ENCODE measurements at places on chromosomes 1 and 21.

DNA sequence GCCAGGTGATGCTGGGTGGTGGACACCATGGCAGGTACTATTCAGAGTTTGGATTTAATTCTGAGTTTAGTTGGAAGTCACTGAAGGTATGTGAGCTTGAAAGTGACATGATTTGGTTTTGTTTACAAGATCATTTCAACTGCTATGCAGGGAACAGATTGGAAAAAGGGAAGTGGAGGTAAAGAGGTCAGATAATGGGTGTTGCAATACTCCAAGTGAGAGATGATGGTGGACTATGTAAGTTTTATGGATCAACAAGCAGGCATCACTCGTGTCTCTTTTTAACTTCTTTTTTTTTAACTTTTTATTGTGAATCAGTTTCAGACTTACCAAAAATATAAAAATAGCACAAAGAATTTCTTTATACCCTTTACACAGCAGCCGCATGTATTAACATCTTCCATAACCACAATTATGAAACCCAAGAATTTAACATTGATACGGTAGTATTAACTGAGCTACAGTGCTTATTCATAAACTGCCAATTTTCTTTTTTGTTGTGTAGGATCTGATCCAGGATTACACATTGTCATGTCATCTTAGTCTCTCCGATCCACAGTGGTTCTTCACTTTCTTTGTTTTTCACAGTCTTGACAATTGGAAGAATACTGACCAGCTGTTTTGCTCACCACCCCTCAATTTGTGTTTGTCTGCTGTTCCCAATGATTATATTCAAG is 24.9 kb upstream of the NHLH2 start:
- no peak for DNase-seq

GRCh38 chr1:7886405-7886745 is 33.5 kb upstream of the UTS2 start:
- DNase-seq = no peak

DNA sequence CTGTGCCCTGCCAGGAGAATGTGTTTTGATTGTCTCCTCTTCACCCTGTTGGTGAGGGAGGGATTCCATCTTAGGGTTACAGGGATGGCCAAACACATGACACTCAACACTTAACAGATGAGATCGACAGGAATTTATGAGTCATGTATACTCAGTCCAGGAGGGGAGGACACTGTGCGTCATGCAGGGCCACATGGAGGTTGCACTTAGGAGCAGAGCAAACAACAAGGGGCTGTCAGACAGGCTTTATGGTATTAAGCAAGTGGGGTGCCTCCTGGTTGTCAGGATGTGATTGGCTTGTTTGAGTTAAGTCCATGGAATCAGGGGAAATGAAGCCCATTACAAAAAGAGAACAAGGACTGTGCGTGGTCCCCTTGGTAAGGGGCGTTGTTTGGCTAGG is 26.9 kb downstream of the EDARADD start:
- no peak for DNase-seq

DNA sequence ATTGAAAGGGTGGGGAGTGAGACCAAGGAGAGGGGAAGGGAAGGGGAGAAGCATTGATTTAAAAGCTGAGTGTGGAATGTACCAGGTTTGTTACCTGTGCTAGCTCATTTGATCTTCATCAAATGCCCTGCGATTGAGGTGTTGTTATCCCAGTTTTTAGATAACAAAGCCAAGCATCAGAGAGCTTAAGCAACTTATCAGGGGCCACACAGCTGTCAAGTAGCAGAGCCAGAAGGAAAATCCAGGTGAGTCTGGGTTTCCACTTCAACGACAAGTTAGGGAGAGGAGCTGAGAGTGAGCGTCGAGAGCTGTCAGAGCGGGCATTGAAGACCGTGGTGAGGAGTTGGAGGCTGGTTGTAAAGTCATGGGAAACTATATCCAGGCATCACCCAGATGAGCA is 146.9 kb upstream of the IRF2BP2 start:
- no peak for DNase-seq

GRCh38 chr1:40425198-40425597 is 25.1 kb upstream of the ZFP69B start:
- no peak for DNase-seq

DNA sequence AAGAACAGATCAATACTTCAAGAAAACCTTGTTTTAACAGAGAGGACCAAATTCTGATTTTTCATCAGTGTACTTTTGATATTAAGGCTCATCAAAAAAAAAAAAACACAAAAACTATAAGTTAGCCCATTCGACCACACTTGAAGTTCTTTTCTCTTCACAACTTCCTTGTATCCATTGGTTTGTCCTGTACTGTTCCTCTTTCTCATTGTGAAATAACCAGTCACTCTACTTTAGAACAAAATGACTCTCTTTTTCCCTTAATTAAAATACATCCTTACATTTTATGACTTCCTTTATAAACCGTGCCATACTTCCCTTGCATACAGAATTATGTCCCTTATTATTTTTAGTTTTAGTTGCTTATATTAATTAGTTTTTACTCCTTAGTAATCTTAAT is 8.4 kb downstream of the QSOX1 start:
- DNase-seq = no peak

GRCh38 chr21:32173121-32173724 is 105.6 kb downstream of the MIS18A start:
- no peak for DNase-seq

- no peak for DNase-seq
Observed at GRCh38 chr1:184935920-184936798, 38.1 kb downstream of the NIBAN1 start.

- no peak for DNase-seq
Observed at GRCh38 chr21:16309250-16309971, 579.6 kb downstream of the USP25 start.

- DNase-seq = no peak
Observed at GRCh38 chr1:229643996-229644745, 18.1 kb downstream of the URB2 start.

DNA sequence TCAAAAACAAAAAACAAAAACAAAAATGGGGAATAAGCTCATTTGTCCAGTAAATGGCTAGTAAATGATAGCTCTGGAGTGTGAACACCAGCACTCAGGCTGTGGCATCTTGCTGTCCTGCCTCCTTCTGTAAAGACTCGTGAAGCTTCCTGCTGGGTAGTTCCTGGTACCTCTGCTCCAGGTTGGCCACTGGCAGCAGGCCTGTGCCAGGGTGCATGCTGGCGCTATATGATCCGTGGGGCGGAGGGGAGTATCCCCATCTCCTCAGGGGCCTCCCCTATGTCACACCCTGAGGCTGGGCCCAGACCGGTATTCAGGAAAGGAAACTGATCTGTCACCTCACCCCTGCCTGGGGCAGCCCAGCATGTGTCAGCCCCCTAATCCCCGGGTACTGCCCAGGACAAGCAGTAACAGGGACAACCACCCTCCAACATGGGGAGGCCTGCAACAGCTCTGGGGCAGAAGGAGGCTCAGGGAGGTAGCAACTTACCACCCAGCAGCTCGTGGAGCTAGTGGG is 14.1 kb downstream of the ALPL start:
- no peak for DNase-seq

DNA sequence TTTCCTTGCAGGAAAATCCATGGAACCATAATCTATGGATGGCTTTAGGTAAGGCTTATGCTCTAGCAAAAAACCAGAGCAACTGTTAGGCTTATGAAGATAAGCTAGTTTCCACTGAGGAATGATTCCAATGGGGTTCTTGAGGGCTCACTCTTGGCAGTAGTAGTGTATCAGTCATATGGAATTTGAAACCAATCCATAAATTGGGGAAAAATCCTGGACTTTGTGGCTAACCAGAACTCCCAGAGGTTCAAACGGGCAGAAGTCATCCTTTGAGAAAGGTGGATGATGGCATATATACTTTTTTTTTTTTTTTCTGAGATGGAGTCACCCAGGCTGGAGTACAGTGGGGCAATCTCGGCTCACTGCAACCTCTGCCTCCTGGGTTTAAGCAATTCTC is 54.2 kb upstream of the ATF3 start:
- DNase-seq = no peak

DNA sequence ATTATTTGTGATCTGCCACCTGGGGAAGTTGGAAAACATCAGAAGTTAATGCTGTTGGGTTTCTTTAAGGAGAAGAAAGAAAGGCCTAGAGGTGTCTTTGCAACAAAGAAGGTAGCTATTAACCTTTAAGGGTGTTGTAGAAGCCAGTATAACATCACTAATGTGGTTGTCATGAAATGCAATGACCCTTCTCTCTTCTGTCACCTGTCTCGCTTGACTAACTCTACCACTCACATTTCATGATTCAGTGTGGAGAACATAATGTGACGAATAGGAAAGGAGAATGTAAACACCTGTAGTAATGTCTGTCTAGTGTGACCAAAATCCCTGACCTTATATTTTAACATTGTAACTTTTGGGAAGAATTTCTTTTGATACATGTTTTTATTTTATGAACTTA is 211.7 kb upstream of the UBE2U start:
- no peak for DNase-seq

- DNase-seq = no peak
Observed at GRCh38 chr1:44572572-44572879, 101.8 kb downstream of the TMEM53 start.

- DNase-seq = no peak
Observed at GRCh38 chr1:7299994-7300393, 471.1 kb upstream of the VAMP3 start.

- DNase-seq = peak; percentile 58
Observed at GRCh38 chr1:111615870-111616715, 3.5 kb upstream of the RAP1A start.

GRCh38 chr1:89179343-89179742 is 3.5 kb upstream of the GBP7 start:
- no peak for DNase-seq

DNA sequence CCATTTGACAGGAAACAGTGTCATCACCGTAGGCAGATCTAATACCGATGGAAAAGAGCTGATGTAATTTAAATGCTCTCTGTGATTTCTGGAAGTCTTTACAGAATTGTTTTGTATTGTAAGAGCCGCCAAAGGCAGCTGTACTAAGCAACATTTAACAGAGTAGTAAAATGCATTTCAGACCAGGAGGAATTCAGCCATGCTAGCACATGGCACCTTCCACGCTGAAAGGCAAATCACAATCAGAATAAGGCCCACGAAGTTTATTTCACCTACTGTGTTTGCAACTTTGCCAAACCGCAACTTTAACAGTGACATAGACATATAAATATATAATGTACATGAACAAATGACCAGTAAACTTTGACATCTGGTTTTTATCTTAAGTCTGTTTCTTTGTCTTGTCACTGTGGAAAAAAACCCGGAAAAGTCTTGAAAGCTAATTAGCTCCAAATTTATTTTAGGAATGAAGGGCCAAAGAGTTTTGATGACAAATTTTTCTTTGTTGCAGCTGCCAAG is 26.1 kb upstream of the DISC1 start:
- no peak for DNase-seq

- no peak for DNase-seq
Observed at GRCh38 chr1:47374501-47374900, 40.9 kb downstream of the CMPK1 start.

GRCh38 chr1:36108314-36108713 is 16.7 kb downstream of the COL8A2 start:
- no peak for DNase-seq

- no peak for DNase-seq
Observed at GRCh38 chr1:87915771-87916170, 587.1 kb downstream of the LMO4 start.

DNA sequence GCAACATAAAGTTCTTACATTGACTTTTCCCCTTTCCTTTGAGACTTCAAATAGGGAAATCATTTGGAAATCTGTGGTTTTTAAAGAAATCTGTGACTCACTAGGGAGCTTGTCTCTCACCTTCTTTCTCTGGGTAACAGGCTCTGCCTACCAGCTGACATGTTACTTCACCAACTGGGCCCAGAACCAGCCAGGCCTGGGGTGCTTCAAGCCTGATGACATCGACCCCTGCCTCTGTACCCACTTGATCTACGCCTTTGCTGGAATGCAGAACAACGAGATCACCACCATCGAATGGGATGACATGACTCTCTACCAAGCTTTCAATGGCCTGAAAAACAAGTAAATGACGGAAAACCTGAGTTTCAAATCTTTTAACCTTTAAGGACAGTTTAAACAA is 9.2 kb upstream of the CHIA start:
- no peak for DNase-seq

DNA sequence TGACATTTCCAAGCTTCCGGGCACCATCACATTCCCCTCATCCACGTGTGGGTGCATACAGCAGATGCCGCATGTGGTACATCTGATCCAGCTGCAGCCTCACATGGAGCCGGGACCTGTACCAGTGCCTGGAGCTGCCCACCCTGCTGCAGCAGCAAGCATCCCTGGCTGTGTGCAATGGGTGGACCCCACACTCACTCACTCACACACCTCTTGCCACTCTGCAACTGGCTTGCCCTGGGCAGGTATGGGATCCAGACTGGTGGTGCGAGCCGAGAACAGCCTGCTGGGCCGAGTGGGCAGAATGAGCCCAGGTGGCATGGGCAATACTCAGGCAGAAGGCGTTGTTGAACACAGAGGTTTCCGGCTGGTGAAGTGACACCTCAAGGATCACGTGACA is 75.0 kb downstream of the DPYD start:
- DNase-seq = no peak

GRCh38 chr1:34779962-34780361 is 1.1 kb upstream of the GJB3 start:
- no peak for DNase-seq

- DNase-seq = no peak
Observed at GRCh38 chr1:14756589-14757285, 158.3 kb downstream of the KAZN start.

DNA sequence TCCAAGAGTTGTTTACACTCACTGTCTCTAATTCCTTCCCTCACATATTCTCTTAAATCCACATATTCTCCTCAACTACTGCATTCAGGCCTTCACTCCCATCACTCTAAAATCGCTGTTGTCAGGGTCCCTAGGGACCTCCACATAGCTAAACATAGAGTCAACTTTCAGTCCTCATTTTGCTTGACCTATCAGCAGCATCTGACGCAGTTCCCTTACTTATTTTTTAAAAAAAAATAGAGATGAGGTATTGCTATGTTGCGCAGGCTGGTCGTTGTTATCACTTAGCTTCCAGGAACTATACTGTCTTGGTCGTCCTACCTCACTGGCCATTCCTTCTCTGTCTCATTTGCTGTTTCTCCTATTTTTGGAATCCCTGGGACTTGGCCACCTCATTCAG is 11.7 kb upstream of the PLEKHO1 start:
- no peak for DNase-seq

DNA sequence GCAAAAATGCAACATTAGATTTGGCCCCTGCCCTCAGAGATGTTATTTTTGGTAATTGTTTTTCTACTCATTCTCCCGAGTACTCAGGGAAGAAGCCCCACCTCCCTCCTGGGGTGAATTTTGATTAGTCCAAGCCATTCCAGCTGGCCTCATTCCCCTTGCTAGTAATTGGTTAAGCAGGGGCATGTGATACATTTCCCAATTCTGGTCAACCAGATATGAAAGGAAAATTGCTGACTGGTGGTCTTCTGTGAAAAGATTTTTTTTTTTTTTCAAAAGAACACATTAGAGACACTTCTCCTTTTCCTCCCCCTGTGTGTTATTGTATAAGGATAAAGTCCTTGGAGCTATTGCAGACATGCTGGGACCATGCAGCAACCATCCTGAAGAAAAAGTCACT is 71.1 kb upstream of the AKT3 start:
- DNase-seq = no peak

- DNase-seq = no peak
Observed at GRCh38 chr1:221451741-221452140, 290.1 kb downstream of the DUSP10 start.

GRCh38 chr1:240404286-240404685 is 207.7 kb downstream of the GREM2 start:
- DNase-seq = no peak

GRCh38 chr1:230759369-230760065 is 12.3 kb downstream of the CAPN9 start:
- no peak for DNase-seq
